ENCODE measurements at places on chromosomes 1 and 21.

GRCh38 chr1:240192851-240193250 lies 101.2 kb downstream of the FMN2 start:
- no peak for DNase-seq

DNA sequence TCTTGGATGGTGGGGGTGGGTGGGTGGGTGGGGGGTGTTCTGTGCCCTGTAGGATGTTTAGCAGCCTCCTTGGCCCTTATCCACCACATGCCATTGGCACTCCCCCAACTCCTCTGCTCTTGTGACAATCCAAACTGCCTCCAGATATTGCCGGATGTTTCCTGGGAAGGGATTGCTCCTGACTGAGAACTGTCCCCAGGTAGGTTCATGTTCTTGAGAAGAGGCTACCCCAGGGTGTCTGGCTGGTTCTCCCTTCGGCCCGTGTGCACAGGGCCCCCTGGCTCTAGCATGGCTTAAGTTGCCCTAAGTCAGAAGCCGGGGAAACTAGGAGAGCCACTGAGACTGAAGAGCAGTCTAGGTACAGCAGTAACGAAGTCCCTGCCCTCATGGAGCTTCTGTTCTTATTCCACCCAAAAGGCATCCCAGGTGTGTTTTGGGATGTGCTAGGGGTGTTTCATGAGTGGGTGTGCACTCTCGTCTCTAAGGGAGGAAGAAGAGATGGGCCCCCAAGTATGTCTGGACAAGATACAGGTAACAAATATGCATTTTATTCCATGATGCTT lies 19.8 kb upstream of the THRAP3 start:
- no peak for DNase-seq

GRCh38 chr1:210230149-210230695 lies 2.4 kb upstream of the SERTAD4 start:
- no peak for DNase-seq

DNA sequence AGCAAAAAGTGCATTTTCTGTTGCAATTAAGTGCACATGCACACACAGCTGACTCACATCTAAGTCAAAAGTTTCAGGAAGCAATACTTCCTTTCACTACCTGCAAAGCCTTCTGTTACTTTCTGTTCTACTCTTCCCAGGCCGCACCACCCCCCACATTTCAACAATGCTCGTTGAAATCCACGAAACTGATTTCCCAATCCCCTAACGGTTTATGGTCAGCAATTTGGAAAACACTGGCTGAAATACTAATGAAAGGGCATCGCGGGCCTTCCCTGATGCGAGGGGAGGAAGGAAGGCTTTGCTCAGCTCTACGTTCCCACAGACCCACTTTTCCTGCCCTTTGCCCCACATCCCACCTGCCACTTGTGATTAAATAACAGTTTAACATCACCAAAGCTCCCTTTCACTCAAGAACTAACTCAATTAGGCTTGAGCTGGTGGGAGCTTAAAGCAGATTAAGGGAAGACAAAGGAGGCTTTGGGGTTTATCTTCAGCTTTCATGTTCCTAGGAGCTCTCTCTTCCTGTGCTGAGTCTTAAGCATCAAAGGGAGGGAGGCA lies 243.2 kb upstream of the RAB4A start:
- peak; percentile 54 for DNase-seq

- DNase-seq = no peak
These were observed 56.9 kb downstream of the FHAD1 start for GRCh38 chr1:15303935-15304334.

DNA sequence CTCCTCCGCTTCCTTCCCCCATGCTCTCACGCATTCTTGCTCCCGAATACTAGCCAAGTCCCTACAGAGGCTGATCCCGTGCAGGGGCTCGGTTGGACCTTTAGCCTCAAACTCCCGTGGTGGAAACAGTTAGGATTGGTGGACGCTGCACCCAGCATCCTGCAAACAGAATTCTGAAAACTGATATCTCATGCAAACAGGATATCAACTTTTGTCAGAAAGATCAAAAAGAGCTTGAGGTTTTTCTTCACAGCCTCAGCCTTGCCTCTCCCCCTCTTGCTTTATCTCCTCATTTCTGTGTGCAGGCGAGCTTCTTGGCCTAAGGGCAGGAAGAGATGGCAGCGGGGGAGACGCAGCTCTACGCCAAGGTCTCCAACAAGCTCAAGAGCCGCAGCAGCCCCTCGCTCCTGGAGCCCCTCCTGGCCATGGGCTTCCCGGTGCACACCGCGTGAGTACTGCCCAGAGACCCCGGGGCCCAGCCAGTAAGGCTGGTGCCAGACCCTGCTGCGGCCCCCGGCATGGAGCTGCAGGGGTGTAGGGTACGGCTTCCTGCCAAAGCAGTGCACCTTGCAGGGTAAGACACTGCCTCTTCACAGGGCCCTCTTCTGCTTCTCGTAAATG lies at the start of gene UBASH3A:
Gene UBASH3A (plus strand): TSS at position 292 of the 621 bp plus-strand sequence. CDS start 44 bp downstream, at position 336.
- no peak for DNase-seq

DNA sequence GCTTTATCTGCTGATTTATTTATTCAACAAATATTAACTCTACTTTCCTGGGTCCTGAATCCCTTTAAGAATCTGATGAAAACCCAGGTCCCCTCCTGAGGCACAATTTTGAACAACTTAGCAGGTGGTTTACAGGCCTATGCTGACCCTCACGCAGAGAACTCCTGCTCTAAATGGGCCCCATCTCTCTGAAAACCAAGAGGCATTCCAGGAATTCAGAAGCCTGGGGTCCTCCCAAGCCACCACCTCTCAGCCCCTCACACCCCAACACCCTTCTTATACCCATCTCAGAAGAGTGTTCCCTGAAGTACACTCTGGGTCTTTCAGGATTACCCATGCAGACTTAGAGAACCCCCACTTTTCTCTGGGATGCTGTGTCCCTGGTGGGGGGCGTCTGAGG lies 34.5 kb downstream of the LHX4 start:
- no peak for DNase-seq

DNA sequence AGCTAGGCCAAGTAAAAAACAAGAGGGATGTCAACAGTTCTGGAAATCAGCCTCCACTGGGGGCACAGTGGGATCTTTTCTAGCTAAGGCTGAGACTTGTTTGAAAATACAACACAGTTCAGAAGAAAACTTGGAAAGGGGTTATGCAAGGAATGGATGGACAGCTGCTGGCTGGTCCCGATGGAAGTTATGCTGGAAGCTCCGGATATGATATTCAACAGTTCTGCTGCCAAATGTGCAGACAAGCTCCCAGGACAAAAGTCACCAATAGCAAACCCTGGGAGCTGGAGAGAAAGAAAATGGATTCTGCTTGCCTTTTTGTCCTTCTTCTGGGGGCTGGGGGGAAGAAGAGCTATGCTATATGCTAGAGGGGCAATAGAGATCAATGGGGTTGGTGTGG lies 14.3 kb downstream of the LMX1A start:
- no peak for DNase-seq

DNA sequence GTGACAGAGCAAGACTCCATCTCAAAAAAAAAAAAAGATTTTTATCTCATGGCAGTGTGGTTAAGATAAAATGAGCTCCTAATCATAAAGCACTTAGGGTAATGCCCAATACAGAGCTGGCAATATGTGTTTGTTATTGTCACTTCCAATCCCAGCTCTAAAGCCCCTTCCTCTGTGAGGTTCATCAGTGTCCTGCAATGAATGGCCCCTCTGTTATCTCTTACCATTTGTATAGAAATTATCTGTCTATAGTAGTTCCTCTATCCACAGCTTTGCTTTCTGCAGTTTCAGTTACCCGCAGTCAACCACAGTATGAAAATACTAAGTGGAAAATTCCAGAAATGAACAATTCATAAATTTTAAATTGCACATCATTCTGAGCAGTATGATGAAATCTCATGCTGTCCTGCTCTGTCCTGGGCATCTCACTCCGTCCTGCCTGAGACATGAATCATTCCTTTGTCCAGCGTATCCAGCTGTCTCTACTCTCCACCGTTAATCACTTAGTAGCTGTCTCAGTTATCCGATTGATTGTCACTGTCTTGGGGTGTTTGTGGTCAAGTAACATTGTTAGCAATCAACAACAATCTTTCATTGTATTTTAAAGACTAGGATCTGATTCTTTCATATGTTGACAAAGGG lies 50.2 kb upstream of the DNAH14 start:
- peak; percentile 55 for DNase-seq

GRCh38 chr1:227798078-227798802 lies 17.2 kb upstream of the PRSS38 start:
- DNase-seq = no peak

- DNase-seq = no peak
These were observed 40.4 kb upstream of the ADARB1 start for GRCh38 chr21:45033791-45034555.

- DNase-seq = no peak
These were observed 339.8 kb downstream of the PRDM2 start for GRCh38 chr1:14039582-14040430.

- DNase-seq = no peak
These were observed 16.3 kb downstream of the ARHGEF16 start for GRCh38 chr1:3470650-3471355.

- DNase-seq = no peak
These were observed 15.3 kb upstream of the COX20 start for GRCh38 chr1:244820131-244820530.

DNA sequence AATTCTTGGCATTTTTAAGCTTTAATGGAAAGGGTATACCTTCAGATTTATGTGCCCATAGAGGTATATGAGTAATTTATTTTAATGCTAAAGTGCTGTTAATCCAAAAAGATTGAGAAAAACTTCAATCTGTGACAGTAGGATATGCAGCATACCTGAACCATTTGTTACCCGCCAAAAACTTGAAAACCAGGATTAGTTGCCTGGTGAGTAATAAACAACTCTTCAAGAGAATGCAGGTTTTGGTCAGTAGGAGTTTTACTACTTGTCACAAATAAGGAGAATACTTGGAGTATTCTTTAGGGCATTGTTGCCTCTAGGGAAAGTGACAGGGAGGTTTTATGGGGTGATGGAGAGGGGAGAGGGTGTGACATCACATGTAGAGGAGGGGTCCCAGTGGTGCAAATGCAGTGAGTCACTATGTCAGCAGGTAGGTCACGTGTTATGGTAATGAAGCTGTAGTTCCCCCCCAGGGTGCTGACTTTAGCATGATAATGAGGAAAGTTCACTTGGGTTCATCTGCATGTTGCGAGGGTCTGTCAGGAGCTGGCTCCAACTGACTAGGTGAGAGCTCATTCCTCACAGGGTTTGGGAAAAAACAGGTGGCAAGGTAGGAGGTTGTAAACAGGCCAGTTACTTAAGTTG lies 23.1 kb downstream of the USP25 start:
- DNase-seq = no peak

- DNase-seq = no peak
These were observed 123.7 kb downstream of the NOS1AP start for GRCh38 chr1:162193221-162193620.

- DNase-seq = no peak
These were observed 326 bp downstream of the BRWD1 start for GRCh38 chr21:39313042-39313570.

DNA sequence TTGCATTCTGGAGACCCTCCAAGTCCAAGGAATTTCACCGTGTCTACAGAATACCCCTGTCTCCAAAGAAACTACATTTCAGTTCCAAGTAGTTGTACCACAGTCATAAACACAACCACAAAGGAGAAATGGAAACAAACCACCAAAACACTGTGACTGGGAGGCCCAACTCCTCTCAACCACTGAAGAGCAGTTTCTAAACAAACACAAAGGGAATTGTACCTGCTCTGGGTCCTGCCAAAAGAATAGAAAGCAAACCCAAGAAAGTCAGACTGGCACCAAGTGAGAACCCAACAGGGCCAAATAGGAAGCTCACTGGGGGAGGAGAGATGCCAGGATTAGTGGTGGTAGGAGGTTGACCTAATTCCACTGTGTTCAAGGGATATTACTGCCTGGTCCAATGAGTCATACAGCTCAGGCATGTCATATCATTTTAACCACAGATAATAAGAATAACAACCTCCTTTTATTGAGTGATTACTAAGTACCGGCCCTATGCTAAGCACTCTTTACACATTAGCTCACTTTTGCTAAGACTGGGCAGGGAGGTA lies 123.9 kb upstream of the PPP2R5A start:
- DNase-seq = peak; percentile 85

GRCh38 chr1:109912873-109913272 lies 2.2 kb downstream of the CSF1 start:
- peak; percentile 30 for DNase-seq

GRCh38 chr1:2115008-2115641 lies 64.9 kb downstream of the PRKCZ start:
- DNase-seq = no peak

DNA sequence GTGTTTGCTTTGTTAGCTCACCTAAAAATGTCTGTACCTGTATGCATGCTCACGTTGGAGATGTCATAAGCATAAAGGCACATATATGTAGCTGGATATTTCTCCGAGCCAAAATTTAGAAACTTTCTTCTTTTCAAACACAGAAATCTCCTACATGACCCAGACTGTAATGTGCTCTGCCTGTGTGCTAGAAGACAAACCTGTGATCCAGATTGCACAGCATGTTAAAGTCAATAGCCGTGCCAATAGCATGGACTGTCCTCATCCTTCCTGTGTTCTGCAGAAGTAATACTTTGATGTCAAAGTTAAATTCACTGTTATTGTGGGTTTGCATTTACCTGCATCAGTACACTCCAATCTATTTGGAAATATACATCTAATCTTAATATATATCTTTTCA lies 346.2 kb upstream of the ZRANB2 start:
- no peak for DNase-seq

DNA sequence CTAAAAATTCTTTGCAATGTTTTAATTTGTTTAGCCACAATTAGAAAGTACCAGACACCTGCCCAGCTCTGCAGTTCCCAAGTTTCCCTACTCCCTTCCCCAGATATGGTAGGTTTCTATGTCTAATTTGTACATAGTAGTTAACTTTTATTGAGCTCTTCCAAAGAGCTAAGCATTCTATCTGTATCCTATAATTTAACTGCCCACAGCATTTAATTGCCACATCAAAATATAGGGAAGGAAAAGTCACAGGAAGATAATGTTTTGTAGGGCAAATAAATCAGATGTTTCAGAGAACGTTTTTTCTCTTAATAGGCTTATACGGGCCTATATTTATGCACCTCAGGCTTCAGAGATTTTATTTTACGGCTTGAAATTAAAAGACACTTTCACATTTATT lies 15.7 kb upstream of the FMO3 start:
- DNase-seq = no peak

GRCh38 chr1:230750986-230751625 lies 3.9 kb downstream of the CAPN9 start:
- DNase-seq = no peak

GRCh38 chr1:247386217-247386616 lies 29.8 kb upstream of the NLRP3 start:
- no peak for DNase-seq

GRCh38 chr1:31746687-31747086 lies 17.5 kb downstream of the ADGRB2 start:
- DNase-seq = no peak

- DNase-seq = peak; percentile 77
These were observed 12.7 kb downstream of the EFNA3 start for GRCh38 chr1:155091071-155092051.

- no peak for DNase-seq
These were observed 29.6 kb downstream of the DNAH14 start for GRCh38 chr1:224959115-224959514.

- peak; percentile 75 for DNase-seq
These were observed 129.8 kb downstream of the PLA2G4A start for GRCh38 chr1:186958520-186958919.

- DNase-seq = peak; percentile 89
These were observed 275.9 kb upstream of the C1orf105 start for GRCh38 chr1:172144445-172145061.

- DNase-seq = peak; percentile 29
These were observed 8.1 kb upstream of the EPHB2 start for GRCh38 chr1:22702296-22703085.

GRCh38 chr1:233135833-233136232 lies 159.7 kb downstream of the PCNX2 start:
- DNase-seq = no peak
